Spinal cord (tissue), 10 donors: ENCODE measurements at places on chromosomes 3 and 15.

GRCh38 chr15:96181217-96181616 lies 149.3 kb upstream of the NR2F2 start:
- DNase-seq, result no peak

DNA sequence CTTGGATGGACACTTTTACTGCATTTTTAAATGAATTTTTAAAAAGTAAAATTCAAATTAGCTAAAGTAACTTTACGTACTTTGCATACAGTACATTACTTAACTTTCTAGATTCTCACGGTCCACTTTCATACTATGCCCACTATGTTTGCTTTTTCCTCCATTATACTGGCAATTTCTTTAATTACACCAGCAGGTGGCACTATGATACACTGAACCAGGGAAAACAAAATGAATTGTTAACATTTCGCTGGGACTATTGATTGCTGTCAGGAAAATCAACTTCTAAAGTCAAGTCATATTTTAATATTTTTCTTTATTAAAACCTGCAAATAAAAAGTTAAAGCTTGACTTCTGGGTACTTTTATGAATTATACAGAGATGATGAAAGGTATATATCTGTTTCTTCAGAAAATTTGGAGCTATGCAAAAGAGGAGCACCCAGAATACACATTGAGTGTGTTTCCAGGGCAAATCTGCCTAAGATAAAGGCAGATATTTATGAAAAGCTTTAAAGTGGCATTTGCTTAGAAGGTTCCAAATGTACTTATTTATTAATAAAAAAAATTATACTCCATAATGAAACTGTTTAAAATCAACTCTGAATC lies 21.8 kb upstream of the POU1F1 start:
- DNase-seq, result peak; percentile 10

- no peak for DNase-seq
Measured at GRCh38 chr15:97168704-97169475, 791.6 kb upstream of the ARRDC4 start.

GRCh38 chr3:13125092-13126015 lies 52.1 kb upstream of the IQSEC1 start:
- DNase-seq, result no peak

DNA sequence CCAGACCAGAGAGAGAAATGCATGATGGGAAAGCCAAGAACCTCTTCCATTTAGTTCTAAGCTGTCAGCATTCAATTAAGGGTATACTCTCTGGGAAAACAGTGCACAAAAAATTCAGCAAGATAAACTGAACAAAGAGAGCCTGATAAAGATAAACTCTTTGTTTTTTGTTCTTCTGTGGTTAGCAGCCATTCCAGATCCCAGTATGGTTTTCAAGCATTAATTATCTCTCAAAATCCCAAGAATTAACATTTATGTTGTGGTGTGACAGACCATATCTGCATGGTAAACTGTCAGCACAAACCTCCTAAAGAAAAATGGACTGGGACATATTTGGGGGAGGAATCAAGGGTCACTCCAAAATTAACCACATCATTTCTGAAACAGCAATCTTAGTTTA lies 124.0 kb upstream of the LRRN1 start:
- DNase-seq, result no peak

GRCh38 chr3:107598926-107599771 lies 76.4 kb downstream of the BBX start:
- peak; percentile 22 for DNase-seq

DNA sequence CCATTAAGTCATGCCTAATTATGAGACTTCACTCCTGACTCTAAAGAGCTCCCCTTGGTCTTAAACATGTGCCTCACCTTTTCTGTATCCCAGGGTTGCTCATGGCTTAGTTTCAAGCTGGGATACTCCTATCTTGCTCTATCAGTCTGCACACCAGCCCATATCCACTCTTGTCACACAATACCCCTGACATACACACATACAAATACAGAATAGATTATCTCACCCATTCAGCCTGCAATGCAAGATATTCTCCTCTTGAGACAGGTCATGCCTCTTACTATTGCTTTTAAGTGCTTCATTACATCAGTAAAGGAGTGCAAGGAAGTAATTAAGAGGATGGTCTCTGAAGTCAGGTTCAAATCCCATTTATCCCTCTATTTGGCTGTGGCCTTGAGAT lies 587.3 kb downstream of the IGSF11 start:
- no peak for DNase-seq

DNA sequence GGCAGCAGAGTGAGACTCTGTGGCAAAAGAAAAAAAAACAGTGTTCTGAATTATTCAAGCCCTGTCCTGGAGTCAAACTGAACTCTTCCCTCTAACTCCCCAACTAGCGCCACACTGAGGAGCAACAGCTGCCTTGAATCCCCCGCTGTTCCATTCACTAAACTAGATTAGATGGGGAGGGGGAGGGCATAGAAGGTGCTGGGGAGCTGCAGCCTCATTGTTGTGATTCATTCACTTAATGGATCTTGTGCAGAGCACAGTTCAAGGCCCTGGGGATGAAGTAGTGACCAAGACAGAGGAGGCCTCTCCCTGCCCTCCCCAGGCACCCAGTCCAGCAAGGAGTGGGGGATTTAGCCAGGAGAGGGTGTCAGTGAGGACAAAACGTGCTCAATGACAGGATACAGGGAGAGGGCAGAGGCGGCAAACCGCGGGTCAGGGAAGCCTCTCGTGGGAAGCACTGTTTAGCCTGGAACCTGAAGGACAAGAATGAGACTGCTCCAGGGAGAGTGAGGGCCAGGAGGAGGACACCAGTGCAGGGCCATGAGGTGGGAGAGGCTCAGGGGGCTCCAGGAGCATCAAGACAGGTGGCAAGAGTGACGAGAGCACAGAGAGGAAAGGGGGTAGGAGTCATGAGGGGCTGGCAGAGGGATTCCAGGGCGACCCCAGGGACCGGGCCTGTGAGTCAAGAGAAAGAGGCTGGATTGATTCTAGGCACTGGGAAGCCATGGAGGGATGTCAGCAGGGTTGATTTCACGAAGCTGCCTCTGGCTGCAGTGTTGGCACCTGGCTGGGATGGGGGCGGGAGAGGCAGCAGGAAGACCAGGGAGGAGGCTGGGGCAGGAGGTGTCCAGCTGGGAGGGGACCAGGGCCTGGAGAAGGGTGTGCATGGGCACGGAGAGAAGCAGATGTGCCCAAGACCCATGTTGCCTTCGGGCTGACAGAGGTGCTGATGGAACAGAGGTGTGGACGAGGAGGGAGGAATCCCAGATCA lies 31.4 kb downstream of the ALS2CL start:
- DNase-seq, result no peak

GRCh38 chr15:81375461-81375860 lies 1.4 kb upstream of the TMC3 start:
- no peak for DNase-seq

DNA sequence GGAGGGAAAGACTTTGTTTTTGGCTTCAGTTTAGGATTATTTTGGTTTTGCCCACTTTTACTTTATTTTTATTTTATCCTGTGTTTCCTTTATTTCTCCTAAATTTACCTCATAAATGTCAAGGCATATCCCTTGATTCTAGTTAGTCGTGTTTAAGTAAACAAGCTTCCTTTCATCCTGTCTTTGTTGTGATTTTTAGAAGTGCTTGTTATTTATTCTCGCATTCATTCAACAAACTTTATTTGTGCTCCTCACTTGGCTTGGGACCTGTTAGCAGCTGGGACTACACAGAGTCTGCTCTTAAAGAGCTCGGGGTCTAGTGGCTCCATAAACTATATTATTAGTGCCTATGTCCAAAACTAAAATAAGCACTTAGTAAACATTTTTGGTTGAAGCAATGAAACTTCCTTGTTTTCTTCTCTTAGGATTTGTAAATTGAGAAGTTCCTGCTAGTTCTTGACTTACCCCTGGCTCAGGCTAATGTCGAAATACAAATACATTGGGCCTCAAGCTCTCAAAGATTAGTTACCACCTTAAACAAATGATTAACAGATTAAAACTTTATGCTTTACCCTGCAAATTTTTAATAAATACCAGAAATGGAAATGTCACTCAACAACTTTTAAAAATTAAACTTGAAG lies 19.0 kb upstream of the DMXL2 start:
- no peak for DNase-seq

DNA sequence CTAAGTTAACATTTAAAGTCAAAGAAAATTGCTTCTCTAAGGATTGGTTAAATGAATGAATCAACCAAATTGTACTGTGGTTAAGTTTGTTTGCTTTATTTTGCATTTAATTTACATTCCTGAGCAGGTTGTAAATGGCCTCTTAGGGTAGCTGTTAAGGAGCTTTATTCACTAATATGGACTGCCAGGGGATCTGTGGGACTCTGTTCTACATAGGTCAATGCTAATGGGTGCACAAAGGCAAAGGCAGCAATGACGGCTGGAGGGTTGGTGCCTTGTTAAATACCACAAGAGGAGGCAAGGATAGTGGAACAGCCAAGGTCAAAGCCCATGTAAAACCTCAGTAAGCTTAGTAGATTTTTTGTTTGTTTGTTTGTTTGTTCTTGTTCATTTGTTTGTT lies 89.3 kb upstream of the P2RY1 start:
- DNase-seq, result no peak

DNA sequence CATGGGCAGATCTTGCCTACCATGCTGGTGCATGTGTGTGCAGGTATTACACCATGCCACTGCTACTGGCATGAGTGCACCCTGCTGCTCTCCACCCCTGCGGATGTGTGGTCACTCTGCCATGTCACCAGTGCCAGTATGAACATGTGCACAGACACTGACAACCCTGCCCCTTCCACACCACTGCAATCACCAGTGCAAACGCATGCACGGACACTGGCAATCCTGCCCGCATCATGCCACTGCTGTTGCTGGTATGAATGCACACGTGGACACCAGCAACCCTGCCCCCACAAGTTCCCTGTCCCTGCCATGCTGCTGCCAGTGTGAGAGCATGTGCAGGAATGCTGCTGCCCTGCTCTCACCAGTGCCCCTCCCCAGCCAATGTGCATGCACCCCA lies 24.8 kb upstream of the TUBGCP5 start:
- DNase-seq, result no peak

DNA sequence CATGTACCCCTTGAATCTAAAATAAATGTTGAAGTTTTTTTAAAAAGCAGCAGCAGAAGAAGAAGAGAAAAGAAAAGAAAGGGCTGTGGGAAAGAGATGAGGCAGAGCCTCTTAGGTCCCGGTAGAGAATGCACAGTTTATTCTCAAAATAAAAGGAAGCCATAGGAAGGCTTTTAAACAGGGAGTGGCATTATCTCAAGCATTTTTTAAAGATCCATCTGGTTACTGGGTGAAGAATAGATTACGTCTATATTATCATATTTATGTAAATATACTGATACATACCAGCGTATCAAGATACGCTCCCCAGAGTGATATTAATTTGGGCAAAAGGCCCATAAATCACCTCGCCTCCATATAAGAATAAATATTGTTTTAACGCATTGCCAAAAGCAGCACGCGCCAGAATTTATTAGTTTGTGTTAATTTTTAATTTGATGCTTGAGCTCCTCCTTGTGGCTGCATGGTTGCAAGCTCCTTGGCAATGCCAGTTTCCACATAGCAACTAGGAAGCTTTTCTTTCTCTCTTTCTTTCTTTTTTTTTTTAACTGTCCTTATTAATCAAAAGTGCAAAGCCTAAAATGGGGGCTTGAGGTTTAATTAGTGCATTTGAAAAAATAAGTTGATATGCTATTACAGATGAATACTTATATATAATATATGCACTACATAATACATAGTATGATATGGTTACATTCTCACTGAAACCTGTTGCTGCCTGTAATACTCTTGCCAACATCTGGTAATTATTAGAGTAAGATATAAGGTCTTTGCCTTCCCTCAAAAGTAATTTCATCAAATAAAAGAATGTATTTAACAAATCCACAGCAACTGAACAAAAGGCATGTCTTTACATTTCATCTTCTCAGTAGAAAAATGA lies 242.8 kb upstream of the UBE2E2 start:
- DNase-seq, result peak; percentile 94

DNA sequence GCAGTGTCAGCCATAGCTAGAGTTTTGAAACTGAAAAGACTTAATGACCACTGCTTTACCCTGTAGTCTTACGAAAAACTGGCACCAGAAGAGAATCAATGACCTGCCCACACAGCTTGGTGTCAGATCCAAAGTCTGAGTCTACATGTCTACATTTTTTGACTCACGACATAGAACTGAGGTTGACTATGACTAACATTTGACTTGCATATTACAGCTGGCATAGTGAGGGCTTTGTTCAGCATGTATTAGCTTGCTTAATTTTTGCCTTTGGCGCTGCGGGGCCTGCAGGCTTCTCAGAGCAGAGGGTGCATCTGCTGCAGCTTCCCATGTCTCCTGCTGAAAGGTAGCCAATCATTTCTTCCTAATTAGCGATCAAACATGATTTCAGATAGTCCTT lies 167.0 kb downstream of the EBLN2 start:
- no peak for DNase-seq

GRCh38 chr15:63560741-63561448 lies 36.3 kb upstream of the FBXL22 start:
- no peak for DNase-seq

GRCh38 chr3:128863560-128863959 lies 15.9 kb upstream of the ACAD9 start:
- no peak for DNase-seq

- DNase-seq, result no peak
Measured at GRCh38 chr3:112811131-112811884, 35.4 kb downstream of the CD200R1L start.

GRCh38 chr15:57035664-57036063 lies 117.2 kb downstream of the TCF12 start:
- no peak for DNase-seq

GRCh38 chr15:56725386-56725785 lies 7.9 kb downstream of the ZNF280D start:
- no peak for DNase-seq

GRCh38 chr15:67854358-67854757 lies 14.5 kb upstream of the RNU6-1 start:
- DNase-seq, result no peak

DNA sequence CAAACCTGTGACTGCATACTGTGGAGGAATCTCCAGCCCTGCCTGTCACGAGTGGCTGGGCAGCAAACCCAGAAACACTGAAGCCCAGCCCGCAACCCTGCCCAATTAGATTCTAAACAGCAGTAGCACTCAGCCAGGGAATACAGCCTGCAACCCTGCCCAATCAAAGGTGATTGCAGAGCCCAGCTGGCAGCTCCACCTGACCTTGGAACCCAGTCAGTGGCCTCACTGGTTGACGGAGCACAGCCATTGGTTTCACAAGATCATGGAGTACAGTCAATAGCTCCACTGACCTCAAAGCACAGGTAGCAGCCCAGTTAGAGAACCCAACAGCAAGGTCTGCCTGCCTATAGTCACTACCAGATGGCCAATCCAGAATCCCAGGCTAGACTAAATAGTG lies 35.2 kb upstream of the MYLK start:
- DNase-seq, result no peak

DNA sequence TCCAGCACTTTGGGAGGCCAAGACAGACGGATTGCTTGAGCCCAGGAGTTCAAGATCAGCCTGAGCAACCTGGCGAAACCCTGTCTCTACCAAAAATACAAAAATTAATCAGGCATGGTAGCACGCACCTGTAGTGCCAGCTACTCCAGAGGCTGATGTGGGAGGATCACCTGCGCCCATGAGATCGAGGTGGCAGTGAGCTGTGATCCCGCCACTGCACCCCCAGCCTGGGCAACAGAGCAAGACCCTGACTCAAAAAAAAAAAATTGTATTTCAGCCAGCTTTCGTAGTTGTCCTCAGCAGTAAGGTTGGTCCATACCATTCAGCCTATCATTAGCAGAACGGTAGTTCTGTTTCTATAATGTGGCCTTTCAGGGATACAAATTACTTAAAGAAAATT lies 66.6 kb upstream of the FURIN start:
- no peak for DNase-seq
